ENCODE measurements at places on chromosomes 2 and 18. TPM values are rescaled to one million over a fixed set of nuclear protein-coding genes. Genes with fewer than 3 reads are reported as not detected.
A peak's percentile ranks its signal among the peaks of the same experiment; 100 is the strongest.

- DNase-seq = no peak
Observed at GRCh38 chr2:85501248-85501647, 37.7 kb upstream of the MAT2A start.

Gene SERPINB10
- total RNA-seq = 1.7 TPM

- DNase-seq = peak; percentile 82
Observed at GRCh38 chr2:173159791-173160463, 84.3 kb downstream of the MAP3K20 start.

Gene KCNS3
- total RNA-seq = 2.6 TPM

GRCh38 chr2:48482769-48483168, 47.2 kb upstream of the STON1 start:
- no peak for DNase-seq

Gene SLC30A3
- not detected for total RNA-seq

- DNase-seq = no peak
Observed at GRCh38 chr2:64029116-64029665, 10.0 kb upstream of the VPS54 start.

Gene ZNF396
- 1.9 TPM for total RNA-seq

DNA sequence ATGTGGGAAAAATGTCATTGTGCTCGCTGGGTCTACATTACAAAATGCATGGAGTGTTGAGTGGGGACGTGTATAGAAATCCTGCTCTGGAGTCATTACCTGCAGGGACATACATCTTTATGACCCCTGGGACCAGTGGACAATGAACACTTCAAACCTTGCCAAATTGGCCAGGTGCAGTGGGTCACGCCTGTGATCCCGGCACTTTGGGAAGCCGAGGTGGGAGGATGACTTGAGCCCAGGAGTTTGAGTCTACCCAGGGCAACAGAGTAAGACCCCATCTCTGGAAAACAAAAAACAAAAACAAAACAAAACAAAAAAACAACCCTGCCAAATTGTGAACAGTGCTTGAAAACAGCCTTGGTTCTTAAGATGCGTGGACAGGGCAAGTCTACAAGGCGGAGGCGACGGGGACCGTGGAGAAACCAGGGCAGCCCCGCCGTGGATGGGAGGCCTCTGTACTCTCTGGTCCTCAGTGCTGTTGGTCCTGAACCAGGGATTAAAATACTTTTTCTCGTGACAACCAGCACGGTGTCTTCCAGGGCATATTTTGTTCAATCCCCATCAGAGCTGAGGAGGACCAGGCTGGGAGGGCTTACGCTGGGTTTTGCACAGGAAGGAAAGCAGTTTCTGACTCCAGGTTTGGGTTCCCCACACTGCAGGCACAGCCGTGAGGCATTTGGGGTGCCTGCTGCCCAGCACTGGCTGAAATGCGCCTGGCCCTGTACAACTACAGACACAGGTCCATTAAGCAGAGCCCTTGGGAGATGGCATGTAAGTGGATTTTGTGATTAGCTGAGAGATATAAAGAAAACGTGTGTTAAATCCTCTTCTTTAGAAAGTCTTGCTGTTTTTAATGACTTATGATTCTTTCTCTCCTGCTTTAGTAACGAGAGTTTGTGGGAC, 13.7 kb downstream of the COLEC11 start:
- peak; percentile 43 for DNase-seq

DNA sequence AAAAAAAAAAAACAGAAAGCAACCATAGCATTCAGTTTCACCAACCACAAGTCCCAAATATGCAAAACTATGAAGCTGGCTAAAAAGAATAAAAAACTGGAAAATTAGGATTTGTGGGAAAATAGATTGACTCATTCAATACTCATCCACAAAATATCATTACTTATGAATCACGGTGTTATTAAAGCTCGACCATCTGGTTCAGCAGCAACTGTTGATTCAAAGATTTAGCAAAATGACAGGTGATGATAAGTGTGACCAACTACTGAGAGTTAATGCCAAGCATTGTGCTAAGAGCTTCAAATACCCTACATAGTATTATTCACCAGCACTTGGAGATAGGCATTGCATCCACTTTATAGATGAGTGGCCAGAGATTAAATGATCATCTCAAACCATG, 26.2 kb upstream of the XDH start:
- no peak for DNase-seq

GRCh38 chr18:66548747-66549146, 55.1 kb downstream of the CDH19 start:
- DNase-seq = no peak

Gene DOK6
- total RNA-seq = 2.0 TPM

Gene KLHL30
- 0.37 TPM for total RNA-seq

GRCh38 chr2:40302751-40303325, 149.1 kb downstream of the SLC8A1 start:
- DNase-seq = no peak

DNA sequence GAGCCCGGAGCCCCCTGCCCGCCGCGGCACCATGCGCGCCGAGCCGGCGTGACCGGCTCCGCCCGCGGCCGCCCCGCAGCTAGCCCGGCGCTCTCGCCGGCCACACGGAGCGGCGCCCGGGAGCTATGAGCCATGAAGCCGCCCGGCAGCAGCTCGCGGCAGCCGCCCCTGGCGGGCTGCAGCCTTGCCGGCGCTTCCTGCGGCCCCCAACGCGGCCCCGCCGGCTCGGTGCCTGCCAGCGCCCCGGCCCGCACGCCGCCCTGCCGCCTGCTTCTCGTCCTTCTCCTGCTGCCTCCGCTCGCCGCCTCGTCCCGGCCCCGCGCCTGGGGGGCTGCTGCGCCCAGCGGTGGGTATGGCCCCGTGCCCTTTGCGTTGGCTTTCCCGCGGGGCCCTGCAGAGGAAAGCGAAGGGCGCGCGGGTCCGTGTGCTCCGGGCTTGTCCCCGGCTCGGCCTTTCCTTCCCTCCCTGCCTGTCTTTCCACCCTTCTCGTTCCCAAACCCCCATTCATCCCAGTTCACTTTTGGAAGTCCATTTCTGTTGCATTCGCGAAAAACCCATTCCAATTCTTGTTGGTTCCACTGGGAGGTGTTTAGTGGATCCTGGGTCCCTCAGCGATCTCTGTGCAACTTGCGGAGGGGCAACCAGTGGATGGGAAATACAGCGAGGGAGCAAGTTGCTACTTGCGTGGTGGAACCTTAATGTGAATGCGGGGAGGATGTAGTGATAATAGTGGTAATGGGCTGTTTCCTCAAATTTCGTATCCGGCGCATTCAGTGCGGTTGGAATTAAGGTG, 599 bp downstream of the ADAM23 start:
- DNase-seq = peak; percentile 75

DNA sequence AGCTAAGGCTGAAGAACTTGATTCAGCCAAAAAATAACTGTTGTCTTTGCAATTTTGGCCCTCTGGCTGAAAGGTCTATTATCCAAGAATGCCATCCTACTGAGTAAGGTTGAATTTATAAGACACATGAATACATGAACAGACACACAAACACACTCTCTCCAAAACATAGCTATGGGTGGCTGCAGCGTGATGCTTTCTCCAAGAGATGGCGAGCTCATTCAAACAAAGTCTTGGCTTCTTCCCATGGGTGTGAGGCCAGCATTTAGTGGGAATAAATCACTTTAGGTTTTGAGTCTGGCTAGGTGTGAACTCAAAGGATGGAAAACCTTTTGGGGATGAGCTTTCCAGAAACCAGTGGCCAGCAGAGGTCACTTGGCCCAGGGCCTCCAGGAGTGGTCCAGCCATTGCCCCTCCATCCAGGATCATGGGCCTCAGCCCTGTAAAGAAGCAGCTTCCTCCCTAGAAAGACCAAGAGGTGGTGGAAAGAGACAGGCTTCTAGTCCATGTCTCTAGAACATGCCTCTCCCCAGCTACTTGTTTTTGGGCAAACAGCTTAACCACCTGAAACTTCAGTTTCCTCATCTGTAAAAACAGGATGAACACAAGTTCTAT, 11.0 kb upstream of the OSR1 start:
- DNase-seq = no peak

Gene EML4
- 82.5 TPM for total RNA-seq

- DNase-seq = no peak
Observed at GRCh38 chr2:124874219-124874618, 849.1 kb downstream of the CNTNAP5 start.

GRCh38 chr2:86301009-86301408, 36.4 kb downstream of the REEP1 start:
- no peak for DNase-seq

DNA sequence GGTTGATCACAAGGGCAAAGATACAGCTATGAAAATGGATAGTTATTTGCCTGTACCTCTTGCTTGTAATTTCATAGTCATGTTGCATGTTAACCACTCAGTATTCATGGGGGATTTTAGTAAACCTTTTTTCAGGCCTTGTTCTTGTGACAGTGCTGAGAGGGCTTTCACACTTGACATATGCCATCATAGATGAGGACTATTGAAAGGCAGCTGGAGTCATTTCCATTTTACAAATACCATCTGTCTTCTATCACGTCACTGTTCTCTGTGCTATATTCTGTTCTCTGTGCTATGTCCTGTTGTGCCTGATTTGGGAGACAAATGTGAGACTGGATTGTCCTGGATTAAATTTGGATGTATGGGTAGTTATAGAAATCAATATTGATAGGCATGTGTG, 131.7 kb downstream of the LYPD6B start:
- DNase-seq = no peak

GRCh38 chr2:62320657-62321357, 124.9 kb downstream of the B3GNT2 start:
- no peak for DNase-seq

- DNase-seq = no peak
Observed at GRCh38 chr18:54743605-54743995, 84.7 kb upstream of the RAB27B start.

Data from spleen (tissue), 13 donors.